ENCODE measurements at places on chromosomes 2 and 18. TPM values are rescaled to one million over a fixed set of nuclear protein-coding genes. Genes with fewer than 3 reads are reported as not detected.

DNA sequence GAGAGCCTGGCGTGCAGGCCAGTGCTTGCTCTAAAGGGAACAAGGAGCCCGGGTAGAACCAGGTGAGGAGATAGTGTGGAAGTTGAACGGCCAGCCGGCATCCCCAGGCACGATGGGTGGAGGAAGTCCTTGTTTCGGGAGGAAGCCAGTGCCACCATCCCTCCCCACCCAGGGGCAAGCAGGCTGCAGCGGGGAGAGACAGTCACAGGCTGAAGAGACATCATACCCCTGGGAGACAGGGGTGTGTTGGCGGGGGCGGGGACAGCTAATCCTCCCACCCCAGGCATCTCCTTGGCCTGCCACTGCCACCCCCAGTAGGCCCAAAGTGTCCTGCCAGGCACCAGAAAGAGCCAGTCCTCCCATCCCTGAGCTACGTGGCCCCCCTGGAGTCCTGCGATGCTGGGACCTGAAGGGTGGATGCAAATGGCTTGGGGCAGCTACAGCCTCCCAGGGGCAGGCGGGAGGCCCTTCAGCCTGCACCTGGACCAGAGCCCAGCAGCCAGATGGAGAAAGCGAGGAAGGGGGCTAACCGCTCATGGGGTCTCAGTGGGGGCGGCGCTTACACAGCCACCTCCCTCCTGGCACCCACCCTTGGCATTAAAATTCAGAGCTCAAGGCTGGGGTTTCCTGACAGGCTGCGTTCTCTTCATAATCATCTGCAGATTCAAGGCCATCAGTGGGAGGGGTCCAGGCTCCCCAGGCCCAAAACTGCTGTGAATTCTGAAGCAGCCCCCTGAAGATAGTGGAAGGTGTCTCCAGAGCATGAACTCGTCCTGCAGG is 14.8 kb upstream of the GPR55 start:
- DNase-seq, result no peak

LIPG gene
- 0.19 TPM for total RNA-seq

DNA sequence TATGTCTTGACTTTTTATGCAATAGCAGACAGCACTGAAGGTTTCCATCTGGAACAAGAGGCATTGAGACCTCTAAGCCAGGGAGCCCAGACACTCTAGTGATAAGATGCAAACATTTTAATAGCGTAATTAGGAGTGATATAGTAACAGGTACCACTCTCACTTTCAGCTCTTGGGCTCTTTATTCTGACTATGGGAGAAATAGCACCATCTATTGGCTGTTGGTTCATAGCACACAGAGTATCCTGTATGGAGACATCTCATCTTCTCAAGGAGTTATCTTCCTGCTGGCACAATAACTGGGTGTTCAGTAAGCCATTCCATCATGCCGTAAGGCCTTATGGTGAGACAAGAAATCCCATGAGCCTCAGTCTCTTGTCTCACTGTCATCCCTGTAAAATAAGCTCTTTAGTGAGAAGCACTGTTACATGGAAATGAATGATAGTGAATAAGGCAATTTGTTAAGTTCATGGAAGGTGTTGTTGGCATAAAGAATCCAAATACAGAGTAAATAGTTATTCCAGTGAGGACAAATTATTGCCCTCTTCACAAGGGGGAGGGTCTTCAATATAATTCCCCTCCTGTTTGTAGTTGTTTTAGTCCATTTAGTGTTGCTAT is 48.3 kb downstream of the THUMPD2 start:
- DNase-seq, result peak; percentile 37

ANKRD44 gene
- 4.0 TPM for total RNA-seq

DNA sequence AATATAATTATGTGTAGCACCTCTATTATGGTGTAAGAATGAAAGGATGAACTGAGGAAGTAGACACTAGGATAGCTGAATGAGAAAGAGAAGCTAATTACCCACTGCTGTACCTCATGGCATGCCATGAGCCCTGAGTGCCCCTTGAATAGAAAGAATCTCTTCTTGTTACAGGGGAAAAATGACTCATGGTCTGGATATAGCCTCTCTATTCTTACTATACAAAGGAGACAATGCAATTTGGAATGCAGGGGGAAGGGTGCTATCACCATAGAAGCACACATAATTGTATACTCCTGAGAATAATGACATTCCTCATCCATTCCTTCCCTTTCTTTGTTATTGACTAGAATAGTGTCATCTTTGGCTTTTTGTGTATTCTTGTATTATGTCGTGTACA is 385.2 kb downstream of the CDH7 start:
- peak; percentile 55 for DNase-seq

GRCh38 chr2:190589008-190589407 is 54.5 kb upstream of the NEMP2 start:
- no peak for DNase-seq

ADCYAP1 gene
- total RNA-seq, result not detected

GPR39 gene
- 3.8 TPM for total RNA-seq

DNA sequence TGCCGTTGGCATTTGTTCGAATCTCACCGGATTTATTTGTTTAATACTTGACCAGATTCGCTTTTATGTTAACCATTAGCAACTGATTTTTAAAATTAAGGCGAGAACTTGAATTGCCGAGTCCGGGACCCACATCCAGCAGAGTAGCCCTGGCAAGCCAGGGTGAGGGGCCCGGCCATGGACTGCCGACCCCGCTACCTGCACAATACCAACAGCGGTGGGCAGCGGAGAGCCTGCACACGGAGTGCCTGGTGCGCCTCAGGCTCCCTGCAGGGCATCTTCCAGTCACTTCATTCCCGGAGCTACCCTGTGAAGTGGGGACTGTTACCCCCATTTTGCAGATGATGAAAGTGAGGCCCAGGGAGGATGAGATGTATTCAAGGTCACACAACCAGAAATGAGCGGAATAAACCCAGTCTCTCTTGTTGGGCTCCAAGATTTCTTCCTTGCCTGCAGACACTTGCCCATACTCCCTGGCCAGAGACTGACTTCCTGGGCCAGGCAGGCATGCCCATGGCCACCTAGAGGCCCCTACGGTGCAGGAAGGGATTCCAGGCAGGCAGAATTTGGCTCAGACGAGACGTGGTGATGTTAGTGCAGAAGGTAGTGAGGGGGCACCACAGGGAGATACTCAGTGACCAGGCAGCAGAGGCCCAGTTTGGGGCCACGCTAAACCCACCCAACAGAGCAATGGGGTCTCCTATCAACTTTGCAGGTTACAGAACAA is 2.9 kb downstream of the FBLN7 start:
- no peak for DNase-seq

DNA sequence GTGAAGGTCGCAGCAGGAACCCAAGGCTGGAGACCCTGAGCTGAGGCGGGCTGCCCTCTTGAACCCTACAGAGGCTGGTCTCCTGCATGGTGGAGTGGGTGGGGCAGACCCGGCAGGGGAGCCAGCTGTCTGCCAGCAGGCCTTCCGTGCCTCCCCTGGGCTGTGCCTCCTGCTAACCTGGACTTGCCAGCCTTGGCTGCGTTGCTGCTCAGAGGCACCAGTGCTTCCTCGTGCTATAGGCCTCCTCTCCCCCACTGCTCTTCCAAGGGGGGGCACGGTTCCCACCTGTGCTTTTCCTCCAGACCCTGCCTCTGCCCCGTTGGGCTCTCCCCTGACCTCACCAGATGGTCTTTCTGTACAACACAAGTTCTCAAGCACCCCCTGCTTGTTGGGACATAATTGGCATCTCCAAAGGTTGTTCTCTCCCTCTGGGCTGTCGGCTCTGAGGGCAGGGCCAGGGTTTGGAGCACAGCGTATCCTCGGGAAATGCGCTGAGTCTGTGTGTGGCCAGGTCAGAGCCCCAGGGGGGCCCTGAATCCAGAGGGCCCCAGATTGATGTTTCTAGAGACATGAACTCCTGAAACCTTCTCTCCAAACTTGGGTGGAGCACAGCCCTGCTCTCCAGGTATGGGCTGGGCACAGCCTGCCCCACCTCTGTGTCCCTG is 6.7 kb downstream of the ARHGEF4 start:
- DNase-seq, result no peak

INPP5D gene
- 2.6 TPM for total RNA-seq

WNT10A gene
- total RNA-seq, result 0.06 TPM

DNA sequence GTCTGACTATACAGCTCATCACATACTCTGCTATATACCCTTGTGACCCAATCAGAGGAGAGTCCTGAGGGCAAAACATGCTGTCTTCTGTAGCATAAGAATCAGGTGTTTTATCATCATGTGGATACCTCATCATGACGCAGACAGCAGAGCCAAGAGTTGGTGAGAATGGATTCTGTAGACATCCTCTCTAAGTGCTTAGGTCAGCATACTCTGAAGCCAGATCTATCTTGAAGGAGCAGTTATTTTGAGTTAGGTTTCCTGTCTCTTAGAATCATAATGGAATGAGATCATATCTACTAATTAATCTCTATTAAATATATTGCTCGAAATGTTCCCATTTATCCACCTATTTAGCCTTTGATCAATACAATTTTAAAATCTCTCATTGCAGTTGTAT is 190.2 kb upstream of the KCNH7 start:
- no peak for DNase-seq

DNA sequence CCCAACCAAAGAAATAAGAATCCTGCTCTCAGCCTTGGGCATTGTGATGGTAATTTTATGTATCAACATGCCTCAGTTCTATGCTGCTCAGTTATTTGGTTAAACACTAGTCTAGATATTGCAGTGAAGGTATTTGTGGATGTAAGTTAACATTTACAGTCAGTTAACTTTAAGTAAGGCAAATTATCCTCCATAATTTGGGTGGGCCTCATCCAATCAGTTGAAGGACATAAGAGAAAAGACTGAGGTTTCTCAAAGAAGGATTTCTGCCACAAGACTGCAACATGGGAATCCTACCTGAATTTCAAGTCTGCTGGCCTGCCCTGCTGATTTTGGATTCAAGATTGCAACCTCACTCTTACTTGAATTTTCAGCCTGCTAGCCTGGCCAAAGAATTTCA is 975.5 kb upstream of the ACVR2A start:
- DNase-seq, result no peak

- peak; percentile 30 for DNase-seq
Observed at GRCh38 chr2:152716805-152717227, 445 bp downstream of the PRPF40A start.

DNA sequence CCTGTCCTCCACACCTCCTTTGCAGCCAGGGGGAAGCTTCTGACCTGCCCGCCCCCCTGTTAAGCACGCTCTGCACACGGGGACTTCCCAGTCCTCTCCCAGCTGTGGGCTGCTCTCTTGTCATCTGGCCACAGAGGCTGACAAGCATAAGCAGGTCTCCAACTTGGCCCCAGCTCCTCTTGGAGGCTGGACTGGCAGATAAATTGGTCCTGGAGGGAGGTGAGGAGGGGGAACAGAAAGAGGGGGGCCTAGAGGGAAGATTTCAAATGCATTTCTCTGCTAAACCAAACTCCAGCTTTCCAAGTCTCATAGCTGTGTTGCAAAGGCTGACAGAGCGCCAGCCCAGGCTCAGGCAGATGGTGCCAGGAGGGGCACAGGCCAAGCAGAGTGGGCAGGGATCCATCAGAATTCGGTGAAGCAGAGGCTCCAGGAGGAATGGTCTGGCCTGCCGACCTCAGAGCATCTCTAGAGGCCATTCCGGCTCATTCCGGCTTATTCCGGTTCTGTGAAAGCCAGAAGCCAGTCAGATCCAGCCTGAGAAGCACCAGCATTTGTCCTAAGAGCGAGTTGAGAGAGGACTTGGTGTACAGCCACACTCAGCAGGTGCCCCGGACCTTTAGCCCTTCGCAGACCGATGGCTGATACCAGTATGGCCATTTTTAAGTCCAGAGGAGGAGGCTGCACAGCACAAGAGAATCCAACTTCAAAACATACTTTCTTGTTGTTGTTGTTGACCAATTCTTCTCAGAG is 508.9 kb upstream of the MYT1L start:
- DNase-seq, result no peak

DNA sequence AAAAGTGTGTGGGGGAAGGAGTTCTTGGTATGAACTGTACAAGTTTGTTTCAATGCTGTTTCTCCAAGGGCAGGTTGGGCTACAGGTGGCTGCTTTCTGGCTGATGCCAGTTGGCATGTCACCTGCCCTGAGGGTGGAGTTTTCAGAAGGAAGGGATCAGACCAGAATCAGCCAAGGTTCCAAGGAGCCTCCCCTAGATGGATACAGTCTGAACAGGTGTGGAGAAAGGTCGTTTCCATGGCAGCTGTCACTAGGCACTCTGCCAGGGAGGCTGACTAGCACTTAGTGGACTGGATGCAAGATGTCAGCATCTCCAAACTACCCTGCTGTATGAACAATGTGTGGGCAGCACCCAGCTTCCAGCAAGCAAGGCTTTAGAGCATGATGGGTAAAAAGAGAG is 444.4 kb upstream of the HNRNPA3 start:
- DNase-seq, result peak; percentile 5

DNA sequence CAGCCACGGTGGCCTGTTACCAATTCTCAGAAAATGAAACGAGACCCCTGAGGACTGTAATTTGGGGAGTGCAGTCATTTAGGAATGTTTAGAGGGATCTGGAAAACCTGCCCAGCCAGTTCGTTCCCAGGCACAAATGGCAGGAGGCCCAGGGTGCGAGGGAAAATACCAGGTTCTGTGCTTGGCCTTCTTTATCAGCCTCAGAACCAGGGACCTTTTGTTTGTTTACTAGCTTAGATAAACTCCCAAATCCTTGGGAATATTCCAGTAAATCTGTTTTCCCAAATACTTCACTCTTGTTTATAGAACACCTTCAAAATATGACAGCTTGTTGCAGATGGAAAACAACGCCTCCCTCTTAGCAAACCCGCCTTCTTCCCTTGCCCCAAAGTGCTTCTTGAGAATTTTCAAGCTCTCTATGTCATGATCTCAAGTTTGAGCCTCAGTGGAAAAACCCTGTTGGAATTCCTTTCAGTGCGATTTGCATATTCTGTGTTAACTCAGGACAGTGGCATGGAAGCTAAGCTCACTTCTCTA is 400.3 kb upstream of the SMIM21 start:
- DNase-seq, result no peak

GRCh38 chr2:55115761-55116597 is 65.7 kb upstream of the RTN4 start:
- peak; percentile 79 for DNase-seq

OXER1 gene
- total RNA-seq, result 0.52 TPM

GRCh38 chr2:234146087-234146826 is 95.8 kb downstream of the SPP2 start:
- peak; percentile 97 for DNase-seq

GRCh38 chr2:215367662-215368492 is 56.0 kb downstream of the ATIC start:
- peak; percentile 89 for DNase-seq

VRK2 gene
- total RNA-seq, result 35.0 TPM

- no peak for DNase-seq
Observed at GRCh38 chr2:231922311-231923009, 3.7 kb downstream of the NPPC start.

DNA sequence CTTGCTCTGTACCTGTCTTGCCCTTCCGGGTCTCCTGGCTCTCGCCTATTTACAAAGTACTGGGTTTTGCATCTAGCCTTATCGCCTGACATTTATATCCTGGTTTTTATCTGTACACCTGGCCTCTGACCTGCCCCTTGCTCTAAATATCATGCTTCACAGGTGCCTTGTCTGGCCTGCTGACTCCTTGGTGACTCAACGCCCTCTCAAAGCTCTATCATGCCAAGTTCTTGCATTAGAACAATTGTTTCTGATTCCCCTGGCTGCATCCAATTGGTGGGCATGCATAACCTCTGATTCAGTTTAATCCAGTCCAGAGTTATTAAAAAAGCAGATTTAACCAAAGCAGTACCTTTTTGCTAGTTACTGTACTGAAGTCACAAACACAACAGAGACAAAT is 113.9 kb upstream of the CCDC68 start:
- DNase-seq, result no peak

- peak; percentile 86 for DNase-seq
Observed at GRCh38 chr2:66839551-66840320, 404.8 kb downstream of the MEIS1 start.

SPDYA gene
- 0.63 TPM for total RNA-seq
